Memory B cell (primary cell): ENCODE measurements at places on chromosomes 5 and 9.

DNA sequence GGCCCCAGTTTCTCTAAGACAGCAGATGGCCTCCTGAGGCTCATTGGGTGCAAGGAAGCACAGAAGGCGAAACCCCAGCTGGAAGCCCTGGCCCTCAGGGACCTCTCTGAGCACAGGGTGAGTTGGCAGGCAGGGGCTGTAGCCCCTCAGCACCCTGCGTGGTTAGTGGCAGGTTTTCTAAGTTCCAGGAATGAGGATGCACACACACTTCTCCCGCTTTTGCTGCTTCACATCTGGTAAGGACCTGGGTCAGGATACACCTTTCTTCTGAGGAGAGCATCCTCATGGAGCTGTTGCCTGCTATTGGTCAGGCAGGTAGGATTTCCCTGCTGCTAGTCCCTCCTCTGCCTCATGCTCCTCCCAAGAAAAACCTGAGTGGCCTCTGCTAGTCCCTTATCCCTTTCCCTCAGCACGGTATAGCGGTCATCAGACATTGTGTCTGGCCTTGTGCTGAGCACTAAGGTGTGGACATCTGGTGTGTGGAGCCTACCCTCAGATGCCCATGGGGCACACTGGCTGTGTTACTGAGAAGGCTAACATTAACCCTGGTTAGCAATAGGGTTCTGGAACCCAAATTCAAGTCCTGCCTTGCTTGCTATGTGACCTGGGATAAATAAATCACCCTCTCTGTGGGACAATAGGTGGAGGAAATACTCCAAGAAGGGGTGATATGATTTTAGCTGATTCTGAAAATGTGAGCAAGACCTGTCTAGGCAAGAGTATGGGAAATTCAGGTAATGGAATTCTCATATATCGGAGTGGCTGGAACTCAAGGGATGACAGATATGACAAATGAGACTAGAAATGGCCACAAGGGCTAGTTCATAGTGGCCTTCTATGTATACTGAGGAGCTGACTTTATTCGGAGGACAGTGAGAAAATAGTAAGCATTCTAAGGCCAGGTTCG is 1.6 kb downstream of the SLC22A4 start:
- DNase-seq, result no peak

- no peak for DNase-seq
Observed at GRCh38 chr5:53059281-53059680, 50.3 kb downstream of the MOCS2 start.

DNA sequence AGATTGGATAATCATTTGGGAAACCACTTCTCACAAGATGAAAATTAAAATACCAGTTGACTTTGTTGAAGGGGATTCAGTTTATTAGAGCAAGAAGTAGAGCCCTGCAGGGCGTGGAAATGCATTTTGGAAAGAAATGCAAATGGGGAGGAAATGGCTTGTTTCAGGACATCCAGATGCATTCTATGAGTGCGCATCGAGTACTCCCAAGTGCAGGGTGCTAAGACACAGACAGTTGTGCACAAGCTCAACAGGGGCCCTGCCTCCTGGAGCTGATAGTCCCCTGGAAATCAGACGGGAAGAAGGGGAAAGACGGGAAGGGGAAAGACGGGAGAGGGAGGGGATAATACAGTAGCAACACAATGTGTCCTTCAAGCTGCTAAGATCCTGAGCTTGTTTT is 64.0 kb downstream of the NSUN2 start:
- DNase-seq, result no peak

DNA sequence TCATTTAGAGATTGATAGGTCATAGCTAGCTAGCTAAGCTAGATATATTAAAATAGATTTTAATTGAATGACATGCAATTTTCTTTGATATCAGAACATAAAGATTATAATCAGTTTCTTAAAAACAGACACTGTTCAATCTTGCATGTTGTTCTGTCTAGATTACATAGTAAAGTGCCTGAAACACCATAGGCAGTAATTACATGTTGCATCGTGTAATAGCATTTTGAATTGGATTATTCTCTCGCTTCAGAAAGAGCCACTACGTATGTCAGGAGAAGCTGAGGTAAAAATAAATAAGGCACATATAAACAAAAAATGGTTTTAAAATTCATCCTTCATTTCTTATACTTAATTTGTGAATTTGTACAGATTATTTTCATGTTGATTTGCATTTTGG is 148.0 kb upstream of the CDH12 start:
- DNase-seq, result no peak

DNA sequence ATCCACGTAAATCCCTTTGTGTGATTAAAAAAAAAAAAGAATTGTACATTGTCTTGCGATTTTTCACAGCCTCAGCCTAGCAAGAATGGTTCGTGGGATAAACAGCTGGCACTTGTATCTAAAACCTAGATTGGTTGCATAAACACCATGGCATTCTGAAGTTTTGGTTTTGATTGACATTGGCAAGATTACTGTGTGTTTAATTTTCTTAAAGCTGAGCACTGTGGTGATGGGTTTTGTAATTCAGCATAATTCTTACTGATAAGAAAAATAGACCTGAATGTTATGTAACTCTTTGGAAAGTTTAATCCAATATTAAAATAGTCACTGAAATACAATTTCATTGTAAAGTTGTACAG is 23.4 kb upstream of the ANKRD18A start:
- no peak for DNase-seq

DNA sequence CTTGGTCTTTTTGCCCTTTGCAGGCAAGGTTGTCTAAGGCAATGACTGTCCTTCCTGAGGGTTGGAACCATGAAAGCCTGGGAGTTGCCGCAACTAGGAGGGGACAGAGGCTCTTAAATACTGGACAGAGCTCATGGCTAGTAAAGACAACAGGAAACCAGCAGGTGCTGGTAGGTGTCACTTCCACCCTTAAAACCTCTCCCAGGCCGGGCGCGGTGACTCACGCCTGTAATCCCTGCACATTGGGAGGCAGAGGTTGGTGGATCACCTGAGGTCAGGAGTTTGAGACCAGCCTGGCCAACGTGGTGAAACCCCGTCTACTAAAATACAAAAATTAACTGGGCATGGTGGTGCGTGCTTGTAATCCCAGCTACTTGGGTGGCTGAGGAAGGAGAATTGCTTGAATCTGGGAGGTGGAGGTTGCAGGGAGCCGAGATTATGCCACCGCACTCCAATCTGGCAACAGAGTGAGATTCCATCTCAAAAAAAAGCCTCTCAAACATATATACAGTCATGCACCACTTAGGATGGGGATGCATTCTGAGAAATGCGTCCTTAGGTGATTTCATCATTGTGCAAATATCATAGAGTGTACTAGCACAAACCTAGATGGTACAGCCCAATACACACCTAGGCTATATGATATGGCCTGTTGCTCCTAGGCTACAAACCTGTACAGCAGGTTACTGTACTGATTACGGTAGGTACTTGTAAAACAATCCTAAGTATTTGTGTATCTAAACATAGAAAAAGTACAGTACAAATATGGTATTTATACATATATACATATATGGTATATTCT is 102.7 kb downstream of the HSPA4 start:
- no peak for DNase-seq

GRCh38 chr9:77829420-77829819 is 181.3 kb upstream of the GNA14 start:
- DNase-seq, result no peak

DNA sequence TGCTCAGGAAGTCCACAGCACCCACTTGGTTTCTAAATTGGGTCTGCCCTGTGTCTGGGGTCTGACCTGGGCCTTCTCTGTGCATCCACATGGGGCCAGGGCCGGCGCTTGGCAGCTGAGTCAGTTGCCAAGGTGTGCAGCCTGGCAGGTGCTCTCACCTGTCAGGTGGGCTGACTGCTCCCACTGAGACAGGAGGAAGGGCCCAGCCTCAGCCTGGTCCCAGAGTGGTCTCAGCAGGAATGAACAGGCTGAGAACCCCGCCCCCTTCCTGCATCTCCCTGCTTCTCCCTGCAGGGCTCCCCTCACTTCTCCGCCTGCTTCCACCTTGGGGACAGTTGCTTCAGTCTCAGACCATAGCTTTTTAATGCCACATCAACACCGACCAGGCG is 60.5 kb downstream of the BARX1 start:
- no peak for DNase-seq

GRCh38 chr9:82621447-82621846 is 441.5 kb downstream of the RASEF start:
- no peak for DNase-seq

DNA sequence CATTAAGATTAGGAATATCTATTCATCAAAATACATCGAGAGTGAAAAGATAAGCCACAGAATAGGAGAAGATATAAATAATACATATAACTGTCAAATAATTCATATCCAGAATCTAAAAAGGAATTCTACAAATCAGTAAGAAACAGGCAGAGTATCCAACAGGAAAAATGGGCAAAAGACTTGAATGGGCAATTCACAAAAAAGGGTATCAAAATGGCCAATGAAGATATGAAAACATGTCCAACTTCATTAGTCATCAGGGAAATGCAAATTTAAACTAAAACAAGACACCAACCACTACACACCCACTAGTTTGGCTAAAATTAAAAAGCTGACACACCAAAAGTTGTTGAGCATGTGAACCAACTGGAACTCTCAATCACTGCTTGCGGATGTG is 206.9 kb upstream of the TBC1D2 start:
- no peak for DNase-seq

GRCh38 chr5:94312298-94312697 is 306.1 kb downstream of the KIAA0825 start:
- DNase-seq, result no peak

- DNase-seq, result no peak
Observed at GRCh38 chr9:134413890-134414623, 87.8 kb downstream of the RXRA start.

DNA sequence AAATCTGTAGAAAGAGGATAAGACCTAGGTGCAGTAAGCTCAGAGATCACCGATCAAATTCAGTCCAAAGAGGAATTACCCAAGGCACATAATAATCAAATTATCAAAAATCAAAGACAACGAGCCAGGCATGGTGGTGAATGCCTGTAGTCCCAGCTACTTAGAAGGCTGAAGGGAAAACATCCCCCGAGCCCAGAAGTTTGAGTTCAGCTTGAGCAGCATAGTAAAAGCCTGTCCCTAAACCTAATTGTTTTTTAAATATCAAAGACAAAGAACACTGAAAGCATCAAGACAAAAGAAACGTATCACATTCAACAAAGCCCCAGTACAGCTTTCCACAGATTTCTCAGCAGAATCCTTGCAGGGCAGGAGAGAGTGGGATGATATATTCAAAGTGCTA is 122.9 kb downstream of the CEP120 start:
- no peak for DNase-seq

- DNase-seq, result no peak
Observed at GRCh38 chr5:148083203-148083602, 19.4 kb downstream of the SPINK5 start.

- DNase-seq, result no peak
Observed at GRCh38 chr5:83441747-83442146, 29.8 kb upstream of the VCAN start.

DNA sequence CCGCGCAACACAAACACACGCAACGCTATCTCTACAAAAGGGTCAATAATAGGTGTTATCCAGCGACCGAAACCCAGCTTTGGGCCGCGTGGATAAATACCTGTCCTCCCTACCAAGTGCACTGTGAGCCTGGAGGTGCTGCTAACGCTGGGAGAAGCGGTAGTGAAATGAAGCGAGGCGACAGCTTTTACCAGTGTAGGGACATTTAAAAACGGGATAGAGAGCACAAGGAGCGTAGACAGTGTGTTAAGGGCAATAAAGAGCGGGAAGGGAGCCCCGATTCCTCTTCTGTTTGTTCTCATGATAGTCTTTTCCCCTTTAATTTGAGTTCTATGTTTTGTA is 421 bp upstream of the DEPDC1B start:
- no peak for DNase-seq

DNA sequence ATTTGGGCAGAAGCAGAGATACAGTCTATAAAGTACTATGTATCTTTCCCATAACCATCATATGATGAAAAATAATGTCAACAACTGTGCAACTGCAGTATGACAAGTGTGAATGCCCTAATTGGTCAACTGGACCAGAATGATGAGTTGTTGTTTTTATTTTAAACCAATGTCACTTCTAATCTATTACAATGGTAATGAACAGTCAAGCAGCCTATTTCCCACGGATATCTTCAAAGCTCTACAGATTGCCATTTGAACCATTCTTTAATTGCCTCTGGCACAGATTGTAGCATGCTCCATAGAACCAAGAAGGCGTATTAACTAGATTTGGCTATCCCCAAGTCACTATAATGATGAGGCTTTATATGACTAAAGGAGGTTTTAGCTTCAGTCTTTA is 233.6 kb downstream of the TRPM3 start:
- no peak for DNase-seq

- DNase-seq, result no peak
Observed at GRCh38 chr9:89439571-89439970, 58.3 kb downstream of the SEMA4D start.

DNA sequence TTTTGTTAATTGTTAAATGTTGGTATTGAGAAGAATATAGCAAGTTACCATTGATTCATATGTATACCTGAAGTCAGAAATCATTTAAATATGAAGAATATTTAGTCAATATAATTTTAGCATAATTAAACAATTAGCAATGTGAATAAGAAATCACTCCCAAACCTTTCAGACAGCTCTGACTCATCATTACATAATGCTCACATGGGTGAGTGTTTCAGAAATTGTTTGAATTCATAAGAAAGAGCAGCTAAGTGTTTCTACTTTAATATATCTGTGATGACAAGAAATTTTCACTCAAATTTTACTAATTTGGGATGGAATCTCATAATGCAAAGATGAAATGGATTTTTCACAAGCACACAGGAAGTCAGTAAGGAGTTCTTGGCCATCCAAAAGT is 42.0 kb upstream of the CDC42SE2 start:
- DNase-seq, result no peak

DNA sequence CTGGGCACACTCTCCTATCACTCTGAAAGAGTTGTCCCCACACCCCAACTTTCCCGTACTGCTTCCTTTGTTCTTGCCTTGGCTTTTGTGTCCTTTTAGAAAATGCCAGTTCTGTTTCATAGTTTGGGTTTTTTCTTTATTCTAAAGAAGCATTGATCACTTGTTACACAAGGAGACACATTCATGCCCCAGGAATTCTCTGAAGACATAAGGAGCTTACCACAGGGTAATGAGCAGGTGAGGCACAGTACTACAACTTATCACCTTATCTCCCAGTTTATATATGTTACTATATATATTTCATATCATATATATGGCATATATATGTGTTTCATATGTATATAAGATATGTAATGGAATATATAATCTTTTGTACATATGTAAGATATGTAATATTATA is 6.5 kb upstream of the SSBP2 start:
- no peak for DNase-seq

- DNase-seq, result no peak
Observed at GRCh38 chr9:87664153-87665060, 61.5 kb upstream of the CTSL start.
